Sciatic nerve (tissue), 2 donors: ENCODE measurements at places on chromosomes 6 and 20. TPM values are rescaled to one million over a fixed set of nuclear protein-coding genes. Genes with fewer than 3 reads are reported as not detected.

DNA sequence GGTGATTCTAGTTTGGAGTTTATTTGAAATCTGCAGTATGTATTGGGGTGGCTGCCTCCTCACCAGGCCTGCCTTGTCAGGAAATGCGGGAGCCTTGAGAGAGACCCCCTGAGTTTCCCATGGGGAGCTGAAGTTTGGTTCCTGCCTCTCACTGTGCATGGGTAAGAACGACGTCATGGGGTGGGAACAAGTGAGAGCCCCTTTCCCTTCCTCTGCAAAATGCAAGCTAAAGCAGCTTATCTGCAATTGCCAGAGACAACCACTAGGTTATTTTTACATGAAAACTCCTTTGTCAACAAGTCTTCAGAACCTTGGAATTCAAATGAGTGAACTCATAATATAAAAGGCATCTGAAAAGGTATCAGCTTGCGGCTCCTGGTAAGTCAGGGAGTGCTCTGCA, 58.4 kb downstream of the TMEM170B start:
- no peak for DNase-seq

- no peak for DNase-seq
Observed at GRCh38 chr6:100281471-100281901, 183.2 kb downstream of the SIM1 start.

Gene ZNF184
- total RNA-seq, result 10.6 TPM

DNA sequence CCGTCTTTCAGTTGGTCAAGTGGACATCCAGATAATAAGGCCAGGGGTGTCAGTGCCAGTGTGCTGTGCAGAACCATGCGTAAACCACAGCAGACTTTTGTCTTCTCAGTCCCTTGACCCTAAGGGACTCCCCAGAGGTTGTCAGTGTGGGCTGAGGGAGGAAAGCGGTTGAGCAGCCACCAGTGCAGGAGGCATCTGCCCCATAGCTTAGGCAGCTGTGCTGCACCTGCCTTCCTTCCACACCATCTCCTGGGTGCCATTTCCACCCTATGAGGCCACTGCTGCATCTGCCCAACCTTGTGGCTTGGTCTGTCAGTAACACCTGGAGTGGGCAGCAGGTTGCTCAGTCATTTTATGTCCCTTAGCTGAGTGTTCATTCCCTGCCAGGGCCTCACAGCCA, 26.0 kb downstream of the PRPF6 start:
- DNase-seq, result no peak

- DNase-seq, result no peak
Observed at GRCh38 chr6:16854986-16855385, 93.7 kb upstream of the ATXN1 start.

- no peak for DNase-seq
Observed at GRCh38 chr6:107601406-107601805, 111.5 kb downstream of the SOBP start.

Gene OR2B6
- total RNA-seq, result not detected

GRCh38 chr20:44805979-44806620, 4.2 kb downstream of the RIMS4 start:
- DNase-seq, result peak; percentile 73

- DNase-seq, result peak; percentile 30
Observed at GRCh38 chr20:61770113-61770585, 295.5 kb downstream of the TAF4 start.

DNA sequence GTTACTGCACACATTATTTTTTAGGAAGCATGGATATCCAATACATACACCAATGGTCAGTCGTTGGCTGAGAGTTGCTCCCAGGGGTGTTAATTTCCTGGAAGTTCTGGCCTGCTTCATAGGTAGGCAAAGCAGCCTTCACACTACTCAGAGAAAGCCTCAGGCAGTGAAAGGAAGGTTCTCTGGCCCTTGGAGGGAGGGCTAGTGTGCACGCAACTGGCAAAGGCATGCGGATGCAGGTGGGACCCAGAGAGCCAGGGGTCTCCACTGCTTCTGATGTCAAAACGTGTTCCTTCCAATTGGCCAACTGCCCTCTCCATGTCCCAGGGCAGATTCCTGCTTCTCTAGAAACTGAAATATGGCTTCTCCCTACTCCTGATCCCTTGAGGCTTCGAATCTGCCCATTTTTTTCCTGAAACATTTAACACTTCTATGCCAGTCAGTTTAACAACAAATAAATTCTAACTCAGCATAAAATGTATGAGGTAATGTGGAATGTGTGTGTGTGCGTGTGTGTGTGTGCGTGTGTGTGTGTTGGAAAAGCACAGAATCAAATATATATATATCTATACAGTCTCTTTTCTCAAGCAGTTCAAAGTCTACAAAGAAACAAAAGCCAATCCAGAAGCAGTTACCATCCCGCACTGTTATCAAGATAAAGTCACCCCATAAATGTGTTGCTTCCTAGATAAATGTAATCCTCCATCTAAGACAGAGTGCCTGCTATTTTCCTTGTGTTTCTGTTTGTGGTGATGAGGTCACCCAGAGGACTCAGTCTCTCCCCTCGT, 94.0 kb upstream of the HIVEP1 start:
- DNase-seq, result no peak

Gene FAM209B
- not detected for total RNA-seq

GRCh38 chr6:147262946-147263345, 58.7 kb downstream of the STXBP5 start:
- DNase-seq, result no peak

Gene ID1
- 373 TPM for total RNA-seq

DNA sequence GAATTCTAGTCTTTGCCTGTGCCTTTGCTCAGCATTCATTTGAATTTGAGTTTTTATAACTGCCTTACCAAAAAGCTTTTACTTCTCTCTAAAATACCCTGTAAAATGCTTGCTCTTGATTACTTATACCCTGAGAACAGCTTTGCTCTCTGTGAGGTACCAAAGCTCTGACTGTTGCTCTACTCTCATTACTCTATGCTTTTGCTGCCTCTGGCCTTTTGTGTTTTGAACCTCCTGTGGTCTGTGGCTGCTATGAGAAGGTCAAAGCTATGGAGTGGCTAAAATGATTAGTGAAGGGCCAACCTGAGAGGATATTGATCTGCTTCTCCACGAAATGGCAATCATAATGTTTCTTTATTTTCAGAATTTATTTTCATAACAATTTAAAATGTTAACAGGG, 375.6 kb upstream of the IMPG1 start:
- DNase-seq, result no peak

- DNase-seq, result no peak
Observed at GRCh38 chr6:10578723-10579122, 57.6 kb downstream of the GCNT2 start.

- no peak for DNase-seq
Observed at GRCh38 chr6:27672113-27672799, 199.4 kb upstream of the ZNF184 start.

Gene CCM2L
- total RNA-seq, result 11.7 TPM

Gene STMND1
- total RNA-seq, result 0.27 TPM
